ENCODE measurements at places on chromosomes 3 and 15.
A peak's percentile ranks its signal among the peaks of the same experiment; 100 is the strongest.

- DNase-seq, result no peak
These were observed 1.4 kb downstream of the B4GALT4 start for GRCh38 chr3:119239206-119239820.

- peak; percentile 22 for DNase-seq
These were observed 34.0 kb downstream of the LYZL4 start for GRCh38 chr3:42376344-42376798.

DNA sequence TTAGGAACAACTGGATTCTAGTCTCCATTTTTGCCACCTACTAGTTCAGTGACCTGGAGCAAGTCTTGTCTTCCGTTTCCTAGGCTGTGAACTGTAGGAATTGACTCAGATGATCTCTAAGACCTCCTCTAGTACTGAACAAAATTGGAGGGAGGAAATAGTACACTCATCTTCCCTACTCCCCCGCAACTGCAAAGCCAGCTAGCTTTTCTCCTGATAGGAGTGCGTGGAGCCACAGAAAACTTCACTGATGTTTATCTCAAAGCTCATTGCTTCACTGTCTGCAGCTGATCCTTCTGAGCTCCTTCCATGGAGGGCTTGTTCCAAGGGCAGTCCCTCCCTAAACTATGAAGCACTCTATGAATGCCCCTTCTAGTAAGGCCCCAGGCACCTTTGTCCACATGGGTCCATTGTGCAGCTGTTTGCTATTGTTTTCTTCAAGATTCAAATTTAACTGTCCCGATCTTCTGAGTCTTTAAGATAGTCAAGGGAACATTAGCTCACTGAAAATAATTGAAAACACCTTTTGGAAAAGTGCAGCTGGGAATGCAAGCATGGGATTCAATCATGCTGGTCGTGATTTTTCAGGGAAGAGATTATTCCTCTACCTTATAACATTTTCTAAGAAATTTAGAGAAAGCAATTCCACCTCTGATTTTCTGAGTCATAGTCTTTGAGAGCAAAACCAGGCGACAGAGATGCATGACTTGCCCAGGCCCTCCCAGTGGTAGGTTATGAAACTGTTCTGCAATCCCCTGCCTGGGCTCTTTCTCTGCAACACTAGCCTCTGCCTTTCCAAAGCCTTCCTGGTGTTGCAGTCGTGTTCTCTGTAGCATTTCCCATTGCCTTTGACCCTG lies 24.3 kb downstream of the FILIP1L start:
- no peak for DNase-seq

DNA sequence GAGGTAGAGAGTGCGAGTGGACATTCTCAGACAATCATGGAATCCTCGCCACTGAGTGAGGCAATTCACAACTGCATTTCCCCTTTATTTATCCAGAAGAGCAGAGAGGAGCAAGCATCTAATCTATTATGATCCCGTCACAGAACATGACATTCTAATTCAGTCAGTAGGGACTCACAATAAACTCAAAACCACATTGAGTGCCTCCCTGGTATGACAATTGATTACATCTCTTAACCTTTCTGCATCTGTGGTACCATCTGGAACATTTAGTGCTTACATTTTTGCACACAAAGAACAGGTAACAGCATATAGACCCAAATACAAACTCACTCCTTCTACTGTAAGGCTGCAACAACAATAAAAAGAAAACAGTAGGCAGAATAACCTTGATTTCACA lies 517.2 kb downstream of the GBE1 start:
- DNase-seq, result no peak

GRCh38 chr3:133864616-133865015 lies 31.1 kb downstream of the RAB6B start:
- no peak for DNase-seq

DNA sequence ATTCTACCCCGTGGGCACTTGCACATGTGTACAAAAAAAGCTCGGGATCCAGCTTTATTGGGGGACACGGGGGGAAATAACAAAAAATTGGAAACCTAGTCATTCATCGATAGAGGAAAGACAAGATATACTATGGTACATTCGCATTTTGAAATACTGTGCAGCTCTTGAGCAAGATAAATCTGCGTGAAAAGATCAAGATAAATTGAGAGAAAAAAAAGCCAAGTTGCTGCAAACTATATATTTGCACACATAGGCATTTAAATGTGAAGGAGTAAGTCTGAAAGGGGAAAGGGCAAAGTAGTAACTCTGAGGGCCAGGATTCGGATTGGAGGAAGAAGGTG lies 620 bp upstream of the UBR1 start:
- no peak for DNase-seq

GRCh38 chr3:140931016-140931454 lies 10.6 kb upstream of the SLC25A36 start:
- no peak for DNase-seq

DNA sequence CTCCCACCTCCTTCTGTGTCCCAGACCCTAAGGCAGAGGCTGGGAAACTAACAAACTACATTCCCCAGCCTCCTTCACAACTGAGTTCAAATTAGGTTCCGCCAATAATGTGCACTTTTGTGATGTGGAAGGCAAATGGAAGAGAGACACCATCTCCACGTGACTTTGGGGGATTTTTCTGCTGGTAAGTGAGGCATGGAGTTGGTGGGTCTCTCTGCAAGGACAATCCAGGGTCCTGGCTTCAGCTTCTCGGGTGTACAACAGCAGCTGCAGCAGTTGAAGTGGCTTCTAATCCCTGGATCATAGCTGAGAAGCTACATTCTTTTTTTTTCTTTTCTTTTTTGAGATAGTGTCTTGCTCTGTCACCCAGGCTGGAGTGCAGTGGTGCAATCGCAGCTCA lies 58.9 kb upstream of the GATA2 start:
- DNase-seq, result no peak

- DNase-seq, result no peak
These were observed 2.8 kb downstream of the HES1 start for GRCh38 chr3:194138732-194139070.

- DNase-seq, result no peak
These were observed 51.2 kb downstream of the HACD2 start for GRCh38 chr3:123533554-123534159.

DNA sequence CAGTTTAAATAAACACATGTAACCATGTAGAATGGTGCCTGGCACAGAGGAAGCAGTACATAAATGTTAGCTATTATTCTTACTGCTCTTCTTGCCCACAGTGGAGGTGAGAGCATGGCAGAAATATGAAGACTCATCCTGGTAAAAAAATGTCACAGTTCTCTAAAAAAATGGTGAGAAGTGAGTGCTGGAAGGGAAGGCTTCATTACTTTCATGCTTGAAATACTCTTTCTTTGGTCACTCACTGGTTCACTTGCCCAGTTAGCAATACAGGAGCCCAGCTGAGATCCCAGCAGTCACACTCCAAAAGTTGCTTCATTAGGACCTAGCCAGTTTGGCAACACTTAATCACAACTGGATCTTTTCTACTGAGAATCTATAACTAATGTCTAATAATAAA lies 1017.2 kb downstream of the TUSC7 start:
- DNase-seq, result no peak

DNA sequence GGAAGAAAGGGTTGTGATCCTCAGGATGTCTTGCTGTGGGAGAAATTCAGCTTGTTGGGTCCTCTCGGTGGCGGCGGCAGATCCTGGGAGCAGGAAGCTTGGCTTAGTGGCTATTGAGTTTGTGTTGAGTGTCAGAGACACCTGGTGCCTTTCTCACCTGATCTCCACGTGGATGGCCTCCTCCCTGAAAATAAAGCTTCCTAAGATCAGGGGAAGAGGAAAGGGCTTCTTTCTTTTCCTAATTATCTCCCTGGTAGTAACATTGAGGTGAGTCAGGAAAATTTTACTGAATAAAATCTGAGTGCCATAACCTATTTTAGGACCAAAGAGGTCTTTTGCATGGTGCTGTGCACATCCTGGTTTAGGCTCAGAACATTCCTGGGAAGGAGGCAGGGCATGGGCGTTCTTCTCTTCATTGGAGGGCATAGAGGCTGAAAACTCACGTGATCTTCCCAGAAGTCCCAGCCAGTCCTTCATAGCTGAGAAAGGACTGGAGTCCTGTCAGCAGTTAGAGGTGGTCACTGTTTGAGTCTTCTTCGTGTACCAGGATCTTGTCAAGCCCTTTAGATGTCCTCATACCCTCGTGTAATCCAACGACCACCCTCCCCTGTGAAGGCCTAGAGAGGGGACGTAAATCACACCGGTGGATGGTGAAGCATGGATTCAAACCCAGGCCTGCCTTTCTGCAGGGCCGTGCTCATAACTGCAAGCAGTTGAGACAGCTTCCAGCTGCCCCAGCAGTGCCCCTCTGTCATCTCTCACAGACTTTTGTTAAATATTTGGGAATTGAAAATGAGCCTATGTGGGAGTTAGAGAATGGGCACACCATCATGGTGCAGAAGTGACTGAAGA lies 1.1 kb downstream of the CMTM8 start:
- no peak for DNase-seq

DNA sequence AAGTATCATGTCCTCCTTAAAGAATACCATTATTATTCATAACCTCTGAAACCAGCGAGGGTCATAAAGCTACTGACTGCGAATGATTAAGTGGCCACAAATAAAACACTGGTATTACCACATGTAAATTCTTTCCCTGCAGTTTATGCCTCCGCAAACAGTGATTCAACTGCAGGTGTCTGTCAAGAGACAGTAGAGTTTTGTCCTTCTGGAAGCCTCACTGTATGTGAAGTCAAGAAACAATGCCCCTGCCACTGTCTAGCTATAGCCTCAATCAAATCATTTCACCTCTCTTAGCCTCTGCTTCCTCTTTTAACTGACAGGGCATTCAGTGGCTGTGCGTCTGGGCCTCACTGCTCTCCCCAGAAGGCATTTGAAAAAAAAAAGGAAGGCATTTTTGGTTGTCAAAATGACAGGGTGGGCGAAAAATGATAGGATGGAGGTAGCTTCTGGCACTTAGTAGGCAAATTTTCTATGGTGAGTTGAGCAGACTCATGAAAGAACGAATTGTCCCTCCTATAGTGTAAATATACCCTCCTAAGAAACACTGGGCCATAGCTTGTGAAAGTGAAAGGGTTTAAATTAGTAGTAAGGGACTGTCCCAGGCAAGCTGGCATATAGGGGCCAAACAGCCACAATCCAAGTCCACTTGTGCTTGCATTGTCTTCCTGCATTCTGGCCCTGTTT lies 66.7 kb downstream of the FILIP1L start:
- DNase-seq, result no peak

DNA sequence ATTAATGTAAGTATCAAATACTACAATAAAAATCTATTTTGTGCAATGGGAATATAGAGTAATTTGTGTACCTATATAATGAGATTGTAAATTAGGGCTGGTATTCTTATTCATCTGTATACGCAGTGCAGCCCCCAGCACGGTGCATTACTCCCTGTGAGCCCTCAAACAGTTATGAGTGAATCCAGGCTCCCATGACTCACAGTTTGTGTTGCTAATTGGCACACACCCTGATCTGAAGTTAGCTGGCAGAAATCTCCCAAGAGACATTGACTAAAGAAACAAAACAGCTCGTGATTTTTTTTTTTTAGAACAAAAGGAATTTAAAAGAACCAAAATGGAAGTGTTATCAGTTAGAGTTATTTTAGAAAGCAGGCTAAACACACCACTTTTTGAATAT lies 15.7 kb downstream of the GK5 start:
- no peak for DNase-seq

- DNase-seq, result no peak
These were observed 56.1 kb upstream of the PIAS1 start for GRCh38 chr15:67997996-67998395.

GRCh38 chr15:43930079-43930478 lies 103.3 kb downstream of the WDR76 start:
- DNase-seq, result no peak

GRCh38 chr3:185363662-185364203 lies 797 bp downstream of the MAP3K13 start:
- DNase-seq, result no peak

DNA sequence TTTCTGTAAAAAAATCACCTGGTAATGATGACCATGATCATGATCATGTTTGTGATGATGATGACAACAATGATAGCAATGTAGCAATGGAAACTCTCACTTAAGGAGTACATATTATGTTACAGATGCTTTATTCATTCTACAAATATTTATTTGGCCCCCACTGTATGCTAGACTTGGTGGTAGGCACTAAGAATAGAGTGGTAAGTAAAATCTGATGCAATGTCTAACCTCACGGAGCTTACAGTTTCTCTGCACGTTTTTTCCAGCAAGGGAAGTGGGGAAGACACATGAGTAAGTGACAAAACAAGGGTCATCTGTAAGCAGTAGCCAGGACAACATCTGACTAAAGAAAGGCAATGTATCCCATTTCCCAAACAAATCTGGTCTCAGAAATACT lies 199.4 kb upstream of the MRPL3 start:
- DNase-seq, result no peak
